Activated T-helper 17 cell treated with anti-CD3 and anti-CD28 coated beads, Interleukin-2, amount 50 U/mL, for 72 hours (primary cell): ENCODE measurements at places on chromosomes 12 and 14.

GRCh38 chr12:130051900-130052299 lies 110.4 kb upstream of the FZD10 start:
- no peak for ATAC-seq

GRCh38 chr14:20799456-20799891 lies 3.2 kb downstream of the RNASE1 start:
- ATAC-seq = no peak

- ATAC-seq = no peak
Observed at GRCh38 chr14:40248671-40249070, 816.4 kb upstream of the FBXO33 start.

DNA sequence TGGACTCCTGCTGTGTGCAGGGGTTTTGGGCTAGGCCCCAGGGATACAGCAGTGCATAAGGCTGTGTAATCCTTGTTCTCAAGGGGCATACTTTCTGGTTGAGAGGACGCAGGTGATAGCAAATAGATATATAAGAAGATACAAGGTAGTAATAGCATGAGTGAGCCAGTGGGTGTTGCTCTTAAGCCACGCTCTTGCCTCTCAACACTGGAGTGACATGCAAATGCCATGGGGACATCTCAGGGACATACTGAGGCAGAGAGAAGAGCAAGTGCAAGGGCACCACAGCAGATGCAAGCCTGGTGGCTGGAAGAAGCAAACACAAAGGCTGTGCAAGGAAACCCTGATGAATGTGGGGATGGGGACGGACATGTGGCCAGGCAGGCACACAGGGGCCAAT lies 223.3 kb downstream of the CHST11 start:
- peak; percentile 54 for ATAC-seq

DNA sequence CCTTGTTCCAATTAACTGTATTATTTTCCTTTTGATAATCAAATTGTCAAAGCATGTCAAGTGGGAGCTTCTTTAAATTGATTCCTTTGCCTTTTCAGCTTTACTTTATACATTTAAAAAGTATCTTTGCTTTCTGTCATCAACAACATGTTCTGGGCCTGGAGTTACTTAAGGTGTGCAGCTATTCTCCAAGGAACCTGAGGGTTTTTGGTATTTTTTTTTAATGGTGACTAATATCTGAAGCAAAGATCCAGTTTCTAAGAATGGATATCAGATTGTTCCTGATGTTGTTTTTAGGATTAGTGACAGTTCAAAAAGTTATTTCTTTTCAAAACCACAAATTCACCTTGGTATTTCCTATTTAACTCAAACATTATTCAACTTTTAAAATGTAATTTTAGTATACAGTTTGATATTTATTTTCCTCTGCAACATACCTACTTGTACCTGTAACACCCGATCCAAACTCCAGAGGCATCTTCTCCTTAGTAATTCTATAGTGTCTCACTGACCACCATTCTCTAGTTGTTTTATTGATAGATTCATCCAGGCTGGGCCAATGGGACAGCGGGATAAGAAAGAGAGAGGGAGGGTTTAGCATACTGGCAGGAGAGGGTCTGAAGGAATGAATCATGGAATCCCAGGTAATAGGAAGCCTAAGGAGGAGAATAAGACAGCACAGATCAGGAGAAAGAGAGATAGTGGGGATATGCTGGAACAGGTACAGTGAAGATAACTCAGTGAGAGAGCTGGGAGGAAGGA lies 3.1 kb downstream of the CBLN3 start:
- no peak for ATAC-seq

DNA sequence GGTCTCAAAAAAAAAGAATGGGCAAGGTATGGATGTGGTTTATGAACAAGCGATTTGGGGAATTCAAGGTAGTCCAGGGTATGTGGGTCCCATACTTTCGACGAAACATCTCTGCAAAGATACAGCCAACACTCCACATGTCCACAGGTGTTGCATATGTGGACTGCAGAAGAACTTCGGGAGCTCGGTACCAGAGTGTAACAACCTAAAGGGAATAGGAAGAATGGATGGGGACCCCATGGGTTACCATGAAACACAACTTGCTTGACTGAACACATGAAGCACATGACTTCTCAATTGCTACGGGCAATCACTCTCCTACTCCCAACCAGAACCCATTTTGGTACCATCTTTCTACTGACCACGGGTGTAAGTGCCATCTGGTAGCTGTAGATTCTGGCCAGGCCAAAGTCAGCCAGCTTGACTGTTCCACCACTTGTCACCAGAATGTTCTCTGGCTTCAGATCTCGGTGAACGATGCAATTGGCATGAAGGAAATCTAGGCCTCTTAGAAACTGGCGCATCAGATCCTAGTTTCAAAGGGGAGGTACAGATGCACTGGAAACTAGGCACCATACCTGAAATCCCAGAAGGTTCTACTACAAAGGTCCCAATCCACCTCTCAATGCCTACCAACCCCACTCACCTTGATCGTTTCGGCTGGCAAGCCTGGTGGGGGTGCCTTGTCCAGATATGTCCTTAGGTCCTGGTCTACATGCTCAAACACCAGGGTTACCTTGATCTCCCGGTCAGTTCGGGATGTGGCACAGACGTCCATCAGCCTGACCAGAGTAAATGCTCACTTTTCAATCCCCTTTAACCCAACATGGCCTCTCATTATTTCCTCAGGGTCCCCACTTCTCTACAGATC lies 1.3 kb downstream of the CDK4 start:
- no peak for ATAC-seq

- ATAC-seq = no peak
Observed at GRCh38 chr12:29662734-29663323, 120.9 kb downstream of the TMTC1 start.

- ATAC-seq = no peak
Observed at GRCh38 chr14:19800282-19801117, 3.1 kb upstream of the OR4N2 start.

- no peak for ATAC-seq
Observed at GRCh38 chr14:53147208-53147607, 5.9 kb downstream of the DDHD1 start.

DNA sequence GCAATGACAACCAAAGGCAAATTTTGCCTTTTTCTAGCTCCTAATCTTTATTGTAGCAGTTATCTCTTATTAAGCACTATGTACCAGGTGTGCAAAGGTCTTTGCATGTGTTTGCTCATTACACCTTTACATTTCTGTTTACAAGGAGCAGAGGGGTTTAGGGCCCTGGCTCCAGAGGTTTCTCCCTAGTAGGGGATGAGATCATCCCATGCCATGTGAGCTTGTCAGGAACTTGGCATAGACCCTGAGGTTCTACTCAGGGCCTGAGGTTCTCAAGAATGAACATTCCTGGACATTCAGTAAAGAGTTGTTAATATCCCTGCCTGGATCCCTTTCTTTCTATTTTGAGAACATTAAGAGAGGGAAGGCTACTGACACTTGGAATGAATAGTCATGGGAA lies 292.0 kb downstream of the RPAP3 start:
- ATAC-seq = no peak
